Posterior vena cava (tissue), 2 donors: ENCODE measurements at places on chromosomes 2 and 18. TPM values are rescaled to one million over a fixed set of nuclear protein-coding genes. Genes with fewer than 3 reads are reported as not detected.

TNS1 gene
- total RNA-seq: 1,508 TPM

TRPM8 gene
- total RNA-seq: not detected

IL18R1 gene
- total RNA-seq: 7.4 TPM

PUS10 gene
- total RNA-seq: 4.5 TPM

SLC5A7 gene
- total RNA-seq: not detected

GRCh38 chr2:36387258-36387916 lies 31.8 kb downstream of the CRIM1 start:
- no peak for DNase-seq
